ENCODE measurements at places on chromosomes 11 and 22.
A peak's percentile ranks its signal among the peaks of the same experiment; 100 is the strongest.

- no peak for ATAC-seq
Measured at GRCh38 chr11:28735511-28735910, 627.3 kb downstream of the METTL15 start.

DNA sequence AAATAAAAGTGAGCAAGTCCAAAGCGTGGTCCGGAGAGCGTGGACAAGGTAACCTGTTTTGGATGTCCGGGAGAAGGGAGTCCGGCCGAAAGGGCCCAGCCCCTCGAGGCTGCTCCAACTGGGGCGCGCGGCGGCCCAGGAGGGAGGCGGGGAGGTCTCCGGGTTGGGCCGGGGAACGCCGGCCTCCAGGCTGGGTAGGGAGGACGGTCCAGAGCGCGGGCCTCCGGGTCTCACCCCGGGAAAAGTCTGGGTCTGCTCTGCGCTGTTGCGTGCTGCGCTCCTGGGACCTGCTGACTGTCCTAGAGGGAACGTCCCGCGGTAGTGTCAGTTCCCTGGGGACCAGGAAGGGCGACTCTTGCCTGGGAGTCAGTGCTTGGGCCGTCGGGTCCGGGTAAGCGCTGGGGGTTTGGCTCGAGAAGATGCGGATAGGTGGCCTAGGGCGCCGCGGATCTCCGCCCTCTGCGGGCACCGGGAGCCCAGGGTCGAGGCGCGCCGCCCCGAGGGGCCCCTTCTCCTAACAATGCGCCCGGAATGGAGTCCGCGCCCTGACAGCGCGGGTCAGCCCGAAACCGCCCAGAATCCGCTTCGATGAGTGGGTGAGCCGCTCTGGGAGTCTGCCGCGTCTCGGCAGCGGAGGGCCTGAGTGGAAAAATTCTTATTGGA lies 988 bp upstream of the FLI1 start:
- no peak for ATAC-seq

DNA sequence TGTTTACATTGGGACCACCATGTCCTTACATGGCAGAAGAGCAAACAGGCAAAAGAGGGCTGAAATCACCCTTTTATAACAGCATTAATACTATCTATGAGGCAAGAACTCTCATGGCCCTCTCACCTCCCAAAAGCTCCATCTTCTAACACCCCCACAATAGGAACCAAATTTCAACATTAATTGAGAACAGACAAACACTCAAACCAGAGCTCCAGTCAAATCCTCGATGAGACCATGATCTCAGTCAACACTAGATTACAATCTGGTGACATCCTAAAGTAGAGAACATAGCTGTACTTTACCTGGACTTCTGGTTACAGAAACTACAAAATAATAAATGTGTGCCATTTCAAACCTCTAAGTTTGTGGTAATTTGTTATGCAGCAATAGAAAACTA lies 25.1 kb downstream of the OR2AG2 start:
- peak; percentile 44 for ATAC-seq

DNA sequence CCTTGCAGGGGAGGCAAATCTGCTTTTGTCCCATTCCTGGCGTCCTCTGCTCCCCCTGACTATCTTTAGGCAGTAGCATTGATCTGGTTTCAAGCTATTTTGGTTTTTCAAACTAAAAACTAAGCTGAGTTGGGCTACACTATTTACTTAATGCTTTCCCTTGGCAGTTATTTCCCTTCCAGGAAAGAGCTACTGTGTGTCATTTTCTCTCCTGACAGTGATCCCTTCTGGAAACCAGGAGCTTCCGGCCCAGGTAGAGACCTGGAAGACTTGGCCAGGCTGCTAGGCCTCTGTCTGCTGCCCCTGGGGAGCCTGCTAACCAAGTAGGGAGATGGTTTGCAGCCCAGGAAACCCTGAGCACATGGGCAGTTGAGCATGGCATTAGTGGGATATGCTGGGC lies 35.0 kb downstream of the NAV2 start:
- ATAC-seq = no peak

- no peak for ATAC-seq
Measured at GRCh38 chr11:4882543-4882942, 843 bp downstream of the OR51T1 start.

- peak; percentile 9 for ATAC-seq
Measured at GRCh38 chr11:8263109-8263768, 439 bp downstream of the LMO1 start.

GRCh38 chr11:15629690-15630321 lies 515.1 kb downstream of the INSC start:
- no peak for ATAC-seq

GRCh38 chr11:130846606-130847005 lies 69.7 kb downstream of the SNX19 start:
- ATAC-seq = no peak

DNA sequence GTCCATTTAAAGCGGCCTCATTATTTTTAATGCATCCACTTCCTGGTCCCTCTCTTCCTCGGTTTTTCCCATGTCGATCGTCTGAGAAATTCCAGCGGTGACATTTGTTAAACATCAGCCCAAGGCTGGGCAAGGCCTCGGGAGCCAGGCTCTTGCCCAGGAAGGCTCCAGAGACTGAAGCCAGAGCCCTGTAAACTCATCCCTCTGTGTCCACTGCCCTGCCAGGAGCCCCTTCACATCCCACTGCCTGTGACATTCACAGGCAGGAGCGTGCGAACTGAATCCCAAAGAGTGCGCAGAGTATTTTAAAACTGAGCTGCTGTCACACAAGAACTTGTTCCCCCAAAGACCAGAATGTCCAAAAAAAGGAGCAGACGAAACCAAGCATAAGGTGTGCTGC lies 56.5 kb upstream of the ANO1 start:
- no peak for ATAC-seq

- ATAC-seq = no peak
Measured at GRCh38 chr11:1500466-1501420, 14.2 kb upstream of the MOB2 start.

DNA sequence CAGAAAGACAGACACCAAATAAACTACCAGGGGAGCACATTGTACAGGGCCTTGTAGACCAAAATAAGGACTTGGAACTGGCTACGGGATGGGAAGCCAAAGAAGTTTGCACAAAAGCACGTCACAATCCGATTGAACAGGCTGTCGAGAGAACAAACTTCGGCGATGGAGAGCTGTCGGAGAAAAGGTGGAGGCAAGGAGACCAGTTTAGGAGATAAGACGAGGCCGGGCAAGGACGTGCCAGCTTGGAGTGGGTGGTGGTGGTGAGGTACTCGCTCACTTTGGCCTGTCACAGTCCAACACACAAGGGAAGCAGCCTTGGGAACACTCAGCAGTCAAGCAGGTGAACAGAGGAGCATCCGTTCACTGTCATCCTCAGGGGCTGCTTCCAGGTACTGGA lies 19.0 kb downstream of the APOL5 start:
- ATAC-seq = no peak

DNA sequence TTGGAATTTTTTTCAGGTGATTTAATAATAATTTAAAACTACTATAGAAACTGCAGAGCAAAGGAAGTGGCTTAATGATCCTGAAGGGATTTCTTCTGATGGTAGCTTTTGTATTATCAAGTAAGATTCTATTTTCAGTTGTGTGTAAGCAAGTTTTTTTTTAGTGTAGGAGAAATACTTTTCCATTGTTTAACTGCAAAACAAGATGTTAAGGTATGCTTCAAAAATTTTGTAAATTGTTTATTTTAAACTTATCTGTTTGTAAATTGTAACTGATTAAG lies 3.4 kb downstream of the MALAT1 start:
- no peak for ATAC-seq

GRCh38 chr11:59261150-59261549 lies 48.4 kb upstream of the MPEG1 start:
- no peak for ATAC-seq

DNA sequence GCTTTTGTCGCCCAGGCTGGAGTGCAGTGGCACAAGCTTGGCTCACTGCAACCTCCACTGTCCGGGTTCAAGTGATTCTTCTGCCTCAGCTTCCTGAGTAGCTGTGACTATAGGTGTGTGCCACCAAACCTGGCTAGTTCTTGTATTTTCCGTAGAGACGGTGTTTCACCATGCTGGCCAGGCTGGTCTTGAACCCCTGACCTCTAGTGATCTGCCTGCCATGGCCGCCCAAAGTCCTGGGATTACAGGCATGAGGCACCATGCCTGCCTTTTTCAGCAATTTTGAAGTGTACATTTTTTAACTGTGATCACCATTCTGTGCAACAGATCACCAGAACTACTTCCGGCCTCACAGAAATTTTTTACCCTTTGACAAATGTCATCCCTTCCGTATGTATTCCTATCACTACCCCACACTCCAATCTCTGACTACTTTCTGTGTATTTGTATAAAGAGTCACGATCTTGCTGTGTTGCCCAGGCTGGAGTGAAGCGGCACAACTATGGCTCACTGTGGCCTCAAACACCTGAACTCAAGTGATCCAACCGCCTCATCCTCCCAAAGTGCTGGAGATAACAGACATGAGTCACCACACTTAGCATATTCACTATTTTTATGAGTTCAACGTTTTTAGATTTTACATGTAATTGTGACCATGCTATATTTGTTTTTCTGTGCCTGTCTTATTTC lies 44.0 kb downstream of the XKR3 start:
- no peak for ATAC-seq

DNA sequence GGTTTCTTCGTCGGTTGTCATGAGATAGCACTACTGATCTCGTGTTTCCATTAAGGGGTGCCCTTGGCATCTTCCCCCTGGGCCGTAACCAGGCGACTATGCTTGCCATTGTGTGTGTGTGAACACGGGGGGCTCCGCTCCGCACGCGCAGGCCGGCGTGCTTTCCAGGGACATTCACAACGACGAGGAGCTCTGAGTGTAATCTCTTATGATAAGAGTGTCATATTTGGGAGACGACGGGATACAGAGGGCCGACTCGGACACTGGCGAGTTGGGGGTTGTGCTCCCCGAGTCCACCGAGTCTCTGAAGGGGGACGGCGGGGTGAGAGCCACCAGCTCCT lies 170.9 kb upstream of the CTSC start:
- ATAC-seq = no peak

DNA sequence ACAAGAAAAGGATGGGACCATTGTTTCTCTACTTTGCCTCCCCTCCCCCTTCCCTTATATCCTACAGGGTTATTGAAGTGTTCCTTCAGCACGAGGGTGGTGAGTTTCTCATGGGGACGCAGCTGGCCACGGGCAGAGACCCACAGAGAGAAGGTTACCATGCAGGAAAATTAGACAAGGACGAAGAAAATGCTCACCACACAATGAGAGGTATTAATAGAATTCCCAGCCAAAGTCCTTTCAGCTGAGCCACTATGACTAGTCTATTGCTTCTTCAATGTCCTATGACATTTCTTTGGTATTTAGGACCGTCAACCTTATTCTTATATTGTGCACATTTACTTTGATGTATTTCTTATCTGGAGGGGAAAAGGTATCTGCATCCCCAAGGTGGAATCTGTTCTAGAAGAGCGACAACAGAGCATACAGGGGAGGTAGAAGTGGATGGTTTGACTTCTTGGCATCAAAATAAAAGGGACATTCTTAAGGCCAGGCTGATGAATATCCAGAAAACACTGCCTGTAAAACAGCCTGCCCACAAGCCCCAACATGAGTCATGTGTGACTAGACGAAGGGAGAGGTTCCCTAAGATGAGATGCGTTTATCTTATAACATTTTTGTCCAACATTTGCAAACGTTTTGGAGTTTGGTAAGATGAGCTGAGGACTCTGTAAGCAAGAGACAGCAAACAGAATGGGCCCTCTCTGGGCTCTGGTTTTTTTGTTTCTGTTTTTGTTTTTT lies 209.8 kb upstream of the NARS2 start:
- ATAC-seq = no peak

DNA sequence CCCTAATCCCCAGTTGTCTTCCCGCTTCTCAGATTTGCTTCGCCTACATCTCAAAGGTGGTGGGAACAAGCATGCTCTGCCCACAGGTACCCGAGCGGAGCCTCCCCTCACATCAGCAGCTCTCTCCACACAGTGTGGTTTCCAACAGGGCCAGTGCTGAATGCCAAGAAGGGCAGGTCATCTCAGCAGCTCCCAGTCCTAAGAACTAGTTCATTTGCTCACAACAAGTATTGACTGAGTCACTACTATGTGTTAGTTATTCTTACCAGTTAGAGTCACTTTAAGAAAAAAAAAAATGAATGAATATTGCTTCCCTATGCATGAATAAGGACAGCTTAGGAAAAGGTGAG lies 66.2 kb downstream of the THAP12 start:
- no peak for ATAC-seq

DNA sequence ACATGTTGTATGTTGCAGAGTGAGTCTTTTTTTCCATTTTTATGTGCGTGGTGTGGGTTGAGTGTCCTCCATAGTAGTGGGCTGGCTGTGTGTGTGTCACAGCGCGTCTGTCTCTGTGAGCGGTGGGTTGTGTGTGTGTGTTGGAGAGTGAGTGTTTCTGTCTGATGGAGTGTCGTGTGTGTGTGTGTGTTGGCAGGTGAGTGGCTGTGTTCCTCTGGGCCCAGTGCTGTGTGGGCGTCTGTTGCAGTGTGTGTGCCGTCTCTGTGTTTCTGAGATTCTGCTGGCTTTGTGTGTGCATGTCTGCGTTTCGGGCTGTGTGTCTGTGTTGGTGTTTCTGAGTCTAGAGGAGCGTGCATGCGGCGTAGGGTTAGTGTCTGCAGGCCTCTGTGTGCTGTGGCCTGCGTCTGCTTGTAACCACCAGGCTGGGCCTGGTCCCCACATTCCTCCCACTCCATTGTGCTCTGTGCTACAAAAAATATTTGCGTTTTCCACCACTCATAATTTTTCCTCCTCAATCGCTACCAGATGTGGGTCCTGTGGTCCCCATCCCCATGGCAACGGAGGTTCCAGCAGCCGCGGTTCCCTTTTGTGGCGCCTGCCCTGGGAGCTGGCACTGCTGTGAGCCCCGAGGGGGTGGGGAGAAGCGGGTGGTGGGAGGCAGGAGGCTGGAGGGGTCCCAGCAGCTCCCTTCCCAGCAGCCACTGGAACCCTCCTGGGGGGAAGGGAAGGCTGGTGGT lies 15.2 kb downstream of the SCARF2 start:
- no peak for ATAC-seq

GRCh38 chr11:119793335-119793984 lies 64.5 kb upstream of the NECTIN1 start:
- ATAC-seq = no peak

DNA sequence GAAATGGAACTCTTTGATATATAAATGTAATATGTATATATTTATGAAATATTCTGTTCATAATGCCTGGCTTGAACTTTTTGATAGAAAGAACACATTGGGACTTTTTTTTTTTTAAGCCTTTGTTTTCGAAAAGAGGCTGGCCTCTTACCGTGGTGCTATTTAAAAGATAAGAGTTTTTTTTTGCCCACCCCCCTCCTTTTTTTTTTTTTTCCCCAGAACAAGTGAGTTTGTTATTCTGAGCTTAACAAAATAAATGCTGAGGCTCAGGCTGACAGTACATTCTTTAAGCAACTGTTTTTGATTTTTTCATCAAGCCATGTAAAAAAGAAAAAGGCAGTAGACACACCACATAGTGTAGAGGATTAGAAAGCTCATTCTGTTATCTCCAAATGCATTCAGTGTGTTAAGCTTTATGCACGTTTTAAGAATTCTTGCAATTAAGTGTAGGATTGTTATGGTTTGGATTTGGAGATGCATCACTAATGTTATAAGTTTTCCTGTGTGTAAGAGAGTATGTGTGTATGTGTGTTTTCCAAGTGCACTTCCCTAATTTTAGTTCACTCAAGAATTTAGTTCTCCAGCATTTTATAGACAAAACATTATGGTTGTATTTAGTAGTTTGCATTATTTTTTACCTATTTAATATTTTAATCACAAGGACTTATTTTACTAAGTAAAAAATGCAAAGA lies 12.0 kb downstream of the PDHX start:
- no peak for ATAC-seq

Measured in activated CD4-positive, CD25-positive, alpha-beta regulatory T cell treated with anti-CD3 and anti-CD28 coated beads, Interleukin-2, amount 50 U/mL, for 24 hours (primary cell).